ENCODE measurements at places on chromosomes 7 and 10.

GRCh38 chr7:66267249-66267648 is 62.1 kb downstream of the TPST1 start:
- no peak for DNase-seq

DNA sequence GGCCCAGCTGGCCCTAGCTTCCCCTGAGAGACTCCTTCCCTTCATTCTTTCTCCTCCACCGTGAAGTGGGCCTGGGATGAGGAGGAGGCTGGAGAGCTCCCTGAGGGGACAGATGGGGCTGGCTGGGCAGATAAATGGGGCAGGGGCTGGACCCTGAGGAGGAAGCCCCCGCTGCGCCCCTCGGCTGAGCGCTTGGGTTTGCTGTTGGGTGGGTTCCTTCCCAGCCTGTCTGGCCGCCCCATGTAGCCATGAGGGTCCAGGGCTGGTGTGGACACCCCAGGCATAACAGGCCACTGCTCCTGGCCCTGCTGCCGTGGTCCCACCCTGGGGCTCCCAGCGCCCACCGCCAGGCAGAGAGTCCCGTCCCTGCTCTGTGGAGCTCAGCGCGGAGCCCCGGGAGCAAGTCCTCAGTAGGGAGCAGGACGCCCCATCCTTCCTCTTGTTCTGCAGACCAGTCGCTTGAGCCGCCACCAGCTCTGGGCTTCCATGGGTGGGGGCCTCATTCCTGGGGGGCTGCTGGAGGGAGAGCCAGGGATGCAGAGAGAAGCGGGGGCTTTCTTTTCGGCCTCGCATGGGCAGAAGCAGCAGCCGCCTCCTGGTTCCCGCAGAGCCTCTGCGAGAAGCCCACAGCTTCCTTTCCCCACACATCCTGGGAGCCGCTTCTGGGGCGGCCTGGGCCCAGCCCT is 266.4 kb upstream of the TCERG1L start:
- no peak for DNase-seq

DNA sequence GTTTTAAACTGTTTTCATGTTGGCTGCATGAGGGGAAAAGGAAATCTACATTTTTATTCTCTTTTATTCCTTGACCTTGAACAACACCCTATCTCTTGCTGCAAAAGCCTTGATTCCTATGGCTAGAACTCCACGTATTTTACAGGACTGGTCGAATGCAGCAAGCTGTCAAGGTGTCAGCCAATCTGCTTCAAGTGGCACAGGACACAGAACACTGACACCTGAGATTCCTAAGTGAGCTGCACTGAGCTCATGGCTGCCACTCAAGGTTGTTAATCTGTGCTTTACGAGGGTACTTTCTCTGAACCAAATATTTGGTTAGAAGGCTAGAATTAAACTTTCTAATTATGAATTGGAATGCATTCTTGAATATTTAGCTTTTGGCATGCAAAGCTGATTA is 349.7 kb upstream of the COBL start:
- DNase-seq: no peak

DNA sequence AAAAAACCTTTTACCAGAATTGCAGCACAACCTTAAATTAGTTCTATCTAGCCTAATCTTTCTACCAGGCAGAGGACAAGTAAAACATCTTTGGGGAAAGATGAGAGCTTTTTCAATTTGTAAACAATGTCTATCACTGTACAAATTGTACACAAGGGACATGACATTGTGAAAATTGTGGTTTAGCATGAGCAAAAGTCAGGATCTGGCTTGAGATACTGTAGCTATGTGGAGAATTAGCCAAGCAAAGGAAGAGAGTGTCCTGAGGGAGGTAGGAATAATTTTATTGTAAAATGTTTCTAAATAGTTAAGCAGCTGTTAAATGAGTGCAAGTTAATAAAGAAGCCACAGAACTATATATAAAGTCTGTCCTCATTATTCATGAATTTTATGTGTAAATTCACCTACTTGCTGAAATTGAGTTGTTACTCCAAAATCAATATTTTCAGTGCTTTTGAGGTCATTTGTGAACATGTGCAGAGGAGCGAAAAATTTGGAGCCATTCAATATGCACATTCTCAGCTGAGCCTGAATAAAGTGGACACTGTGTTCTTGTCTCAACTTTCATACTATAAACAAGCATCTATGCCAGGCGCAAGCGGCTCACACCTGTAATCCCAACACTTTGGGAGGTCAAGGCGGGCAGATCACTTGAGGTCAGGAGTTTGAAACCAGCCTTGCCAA is 42.8 kb upstream of the POM121L12 start:
- no peak for DNase-seq

- DNase-seq: no peak
These were observed 54.1 kb downstream of the DYNC2I1 start for GRCh38 chr7:158910254-158911053.

DNA sequence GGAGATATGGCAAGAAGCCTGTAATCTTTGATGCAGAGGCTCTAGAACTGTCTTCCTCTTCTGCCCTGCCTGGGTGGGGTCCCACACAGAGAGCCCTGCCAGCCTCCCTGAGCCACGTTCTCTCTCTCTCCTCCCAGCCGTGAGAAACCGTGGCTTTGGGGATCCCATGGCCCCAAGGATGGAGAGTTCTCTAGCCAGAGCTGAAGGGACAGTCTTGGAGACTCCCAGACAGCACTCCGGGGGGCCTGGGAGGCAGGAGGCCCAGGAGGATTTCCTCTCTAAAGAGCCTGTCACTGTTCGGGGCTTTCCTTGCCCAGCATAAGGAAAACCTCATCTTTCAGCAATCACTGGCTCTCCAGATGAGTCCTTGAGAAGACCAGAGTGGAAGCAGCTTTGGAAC is 227.1 kb downstream of the ARHGAP12 start:
- no peak for DNase-seq

- DNase-seq: no peak
These were observed 80.8 kb downstream of the OSBPL3 start for GRCh38 chr7:24899161-24899560.

GRCh38 chr10:45040921-45041542 is 40.3 kb downstream of the ZNF22 start:
- no peak for DNase-seq

- DNase-seq: no peak
These were observed 139.2 kb upstream of the ZMIZ1 start for GRCh38 chr10:78929541-78929940.

DNA sequence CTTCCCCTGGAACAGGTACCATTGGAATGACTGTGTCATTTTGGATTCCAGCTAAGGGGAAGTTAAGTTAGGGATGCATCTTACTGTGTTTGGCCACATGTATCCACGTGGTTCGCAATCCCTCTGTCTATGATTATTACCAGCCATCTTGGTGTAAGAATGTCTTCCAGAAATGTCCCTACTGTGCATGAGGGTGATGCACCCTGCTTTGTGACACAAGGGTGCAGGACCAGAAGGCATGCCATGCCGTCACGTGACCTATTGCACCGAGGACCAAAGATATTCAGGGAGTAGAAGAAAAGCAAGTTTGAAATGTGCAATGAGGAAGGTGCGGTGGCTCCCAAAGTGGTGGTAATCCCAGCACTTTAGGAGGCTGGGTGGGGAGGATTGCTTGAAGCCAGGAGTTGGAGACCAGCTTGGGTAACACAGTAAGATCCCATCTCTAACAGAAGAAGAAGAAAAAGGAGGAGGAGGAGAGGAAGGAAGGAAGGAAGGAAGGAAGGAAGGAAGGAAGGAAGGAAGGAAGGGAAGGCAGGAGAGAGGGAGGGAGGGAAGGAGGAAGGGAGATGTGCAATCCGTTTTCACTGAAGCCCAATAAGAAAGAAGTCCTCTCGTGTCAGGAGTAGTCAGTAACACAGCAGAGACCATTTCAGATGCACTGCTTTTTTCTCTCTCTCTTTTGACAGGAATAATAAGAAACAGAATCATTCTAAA is 42.5 kb upstream of the USP6NL start:
- no peak for DNase-seq

DNA sequence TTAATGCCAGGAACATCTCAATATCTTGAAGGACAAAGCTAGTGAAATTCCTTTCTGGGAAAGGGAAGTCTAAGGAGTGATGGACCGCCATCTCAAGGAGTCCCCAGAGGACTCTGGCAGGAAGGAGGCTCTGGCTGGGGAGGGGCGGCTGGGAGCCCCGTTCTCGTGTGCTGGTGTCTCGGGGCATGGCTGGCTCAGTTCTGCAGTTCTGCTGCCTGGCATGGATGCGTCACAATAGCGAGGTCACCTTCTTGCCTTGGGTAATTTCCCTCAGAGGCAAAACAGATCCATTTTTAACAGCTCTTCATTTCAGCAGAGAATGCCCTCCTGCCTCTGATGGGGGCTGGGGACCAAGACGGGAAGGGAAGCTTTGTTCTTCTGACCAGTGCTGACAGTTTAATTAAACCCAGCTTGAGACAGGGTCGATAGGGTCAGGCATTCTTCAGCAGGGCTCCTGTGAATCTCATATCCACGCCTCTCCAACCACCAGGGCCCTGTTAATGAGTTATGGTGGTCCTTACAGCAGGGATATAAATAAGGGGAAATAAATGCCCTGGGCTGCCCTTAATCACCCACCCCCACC is 35.7 kb downstream of the SLIT1 start:
- no peak for DNase-seq

GRCh38 chr7:106224797-106225196 is 60.0 kb downstream of the NAMPT start:
- DNase-seq: no peak

GRCh38 chr7:40475681-40475982 is 340.8 kb downstream of the SUGCT start:
- no peak for DNase-seq

DNA sequence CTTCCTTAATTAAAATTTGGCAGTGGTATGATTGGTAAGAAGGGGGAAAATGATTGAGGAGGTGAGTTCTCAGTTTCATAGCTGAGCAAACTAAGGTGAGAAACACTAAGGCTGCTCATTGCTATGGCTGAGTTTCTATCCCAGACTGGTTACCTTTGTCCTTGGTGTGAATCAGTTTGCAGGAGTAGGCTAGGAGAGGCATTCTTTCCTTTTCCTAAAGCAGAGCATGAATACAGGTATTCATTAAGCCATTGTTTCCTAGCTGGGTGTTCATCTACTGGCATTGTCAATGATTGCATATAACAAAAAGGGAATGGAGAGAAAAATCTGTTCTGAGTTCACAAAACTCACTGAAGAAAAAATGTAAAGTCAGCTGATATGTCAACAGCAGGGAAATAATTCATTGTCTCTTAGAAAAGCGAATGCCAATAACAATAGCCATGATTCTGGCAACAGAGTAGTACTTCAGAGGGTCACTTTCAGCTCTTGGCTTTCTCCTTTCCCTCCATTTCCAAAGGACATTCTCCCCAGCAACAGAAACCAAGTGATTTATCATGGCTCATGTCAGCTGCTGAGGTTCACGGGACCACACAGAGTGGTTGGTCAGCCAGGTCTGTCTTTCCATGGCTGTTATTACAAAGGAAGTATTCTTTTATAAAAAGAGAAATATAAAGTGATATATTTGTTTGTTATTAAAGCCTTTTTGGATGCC is 234.0 kb downstream of the BICC1 start:
- DNase-seq: no peak

GRCh38 chr7:99709838-99710578 is 25.0 kb downstream of the CYP3A7 start:
- no peak for DNase-seq

GRCh38 chr10:28984431-28984830 is 304.4 kb upstream of the LYZL1 start:
- DNase-seq: no peak

GRCh38 chr10:13632440-13632839 is 45.7 kb downstream of the PRPF18 start:
- no peak for DNase-seq

DNA sequence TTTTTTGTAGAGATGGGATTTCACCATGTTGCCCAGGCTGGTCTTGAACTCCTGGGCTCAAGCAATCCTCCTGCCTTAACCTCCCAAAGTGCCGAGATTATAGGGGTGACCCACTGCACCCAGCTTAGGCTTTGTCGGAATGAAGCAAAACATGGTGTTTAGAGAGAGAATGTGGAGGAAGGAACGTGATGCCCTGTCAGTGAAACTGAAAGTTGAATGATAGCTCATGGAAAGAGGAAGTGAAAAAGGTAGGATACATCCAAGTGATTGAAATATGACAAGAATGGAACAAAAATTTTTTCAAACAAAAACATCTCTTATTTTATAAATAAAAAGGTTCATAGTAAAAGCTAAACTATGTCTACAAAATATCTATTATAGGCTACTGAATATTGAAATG is 5.9 kb downstream of the AKAP9 start:
- DNase-seq: no peak

- no peak for DNase-seq
These were observed 112.2 kb downstream of the SEMA3C start for GRCh38 chr7:80806663-80807062.

- no peak for DNase-seq
These were observed 151.5 kb downstream of the ANK3 start for GRCh38 chr10:60237977-60238758.

DNA sequence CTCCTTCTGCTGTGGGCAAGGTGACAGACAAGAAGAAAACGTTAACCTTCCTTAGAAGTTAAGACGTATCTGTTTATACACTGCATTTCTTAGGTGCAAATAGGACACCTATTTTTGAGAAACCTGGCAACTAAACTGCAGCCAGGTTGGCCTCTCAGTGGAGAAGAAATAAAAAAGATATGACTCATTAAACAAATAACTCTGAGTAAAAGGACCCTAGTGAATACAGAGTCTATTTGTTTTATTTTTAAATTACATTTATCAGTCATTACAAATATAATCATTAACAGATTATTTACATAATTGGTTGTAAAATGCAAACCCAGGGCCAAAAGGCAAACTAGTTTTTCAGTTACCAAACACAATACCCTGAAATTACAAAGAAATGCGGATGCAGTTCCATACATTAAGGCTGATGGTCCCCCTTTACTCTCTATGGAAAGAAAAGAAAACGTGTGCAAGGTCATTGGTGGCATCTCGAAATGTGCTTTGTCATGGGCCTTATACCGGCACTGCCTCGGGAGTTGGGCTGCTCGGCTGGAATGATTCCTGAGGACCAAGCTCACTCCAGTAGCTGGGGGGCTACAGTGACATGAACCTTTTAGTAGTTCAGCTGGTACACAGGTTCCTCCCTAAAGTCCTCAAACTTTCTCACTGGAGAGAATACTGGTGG is 38.4 kb downstream of the ADRB1 start:
- no peak for DNase-seq

DNA sequence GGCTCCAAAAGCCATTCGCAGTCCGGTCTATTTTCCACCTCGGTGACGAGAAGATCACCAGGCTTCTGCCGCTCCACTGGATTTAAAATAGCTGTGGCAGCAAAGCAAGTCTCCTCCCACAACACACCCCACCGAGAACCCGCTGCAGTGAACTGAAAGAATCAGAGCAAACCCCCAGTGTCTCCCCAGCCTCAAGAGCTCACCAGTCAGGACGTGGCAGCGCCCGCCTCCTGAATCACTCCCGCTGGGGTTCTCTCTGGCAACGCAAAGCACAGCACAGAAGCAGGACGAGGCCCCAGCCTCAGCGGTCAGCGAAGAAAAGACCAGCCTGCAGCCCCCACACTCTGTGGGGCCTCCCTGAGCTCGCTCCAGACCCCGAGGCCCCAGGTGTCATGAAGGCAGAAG is 126.1 kb upstream of the PPP2R2D start:
- DNase-seq: no peak

- DNase-seq: no peak
These were observed 53.9 kb downstream of the MYL10 start for GRCh38 chr7:101575168-101575567.

- DNase-seq: no peak
These were observed 68.2 kb downstream of the NPSR1 start for GRCh38 chr7:34726221-34726620.

GRCh38 chr10:76784076-76784475 is 853.5 kb downstream of the KCNMA1 start:
- DNase-seq: no peak

- no peak for DNase-seq
These were observed 46.2 kb upstream of the CCDC3 start for GRCh38 chr10:13047529-13048206.

GRCh38 chr10:69825604-69826003 is 23.9 kb downstream of the COL13A1 start:
- no peak for DNase-seq

Data from CD4-positive, alpha-beta T cell treated with Interleukin-17A for 4 hours (primary cell).